ENCODE measurements at places on chromosomes 7 and 10.

GRCh38 chr10:90777621-90778020, 80.2 kb downstream of the HTR7 start:
- no peak for DNase-seq

DNA sequence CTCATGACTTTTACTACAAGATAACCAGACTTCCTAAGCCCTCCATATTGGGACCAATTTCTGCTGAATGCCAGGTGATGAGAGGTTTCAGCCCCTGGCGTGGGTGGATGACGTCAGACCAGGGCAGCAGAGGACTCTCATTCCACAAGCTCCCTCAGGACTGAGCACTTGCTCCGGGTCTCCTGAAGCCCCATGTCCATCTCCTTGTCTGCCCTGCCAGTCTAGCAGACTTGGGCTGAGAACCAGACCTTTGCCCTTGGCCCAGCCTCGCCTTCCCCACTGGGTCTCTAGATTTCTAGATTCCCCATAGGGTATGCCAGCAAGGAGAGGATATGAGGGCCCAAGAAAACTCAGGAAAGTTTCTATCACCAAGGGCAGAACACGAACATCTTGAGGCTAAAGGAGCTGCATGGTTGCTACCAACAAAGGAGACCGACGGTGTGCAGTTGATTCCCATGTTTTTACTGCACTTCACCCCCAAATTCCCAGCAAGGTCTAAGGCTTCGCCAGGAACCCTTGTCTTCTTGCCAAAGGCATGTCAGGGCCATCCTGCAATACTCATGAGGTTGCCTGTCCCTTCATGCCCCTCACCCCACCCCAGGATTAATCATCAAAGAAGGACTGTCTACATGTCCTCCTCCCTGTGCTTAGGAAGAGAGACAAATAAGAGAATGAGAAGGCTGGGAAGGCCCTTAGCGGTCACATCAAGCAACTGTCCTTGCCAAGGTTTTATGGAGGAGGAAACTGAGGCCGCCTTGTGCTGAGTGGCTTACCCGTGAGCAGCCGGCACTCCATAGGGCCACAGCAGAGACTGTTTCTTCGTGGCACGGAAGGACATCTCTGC, 96.5 kb upstream of the MACROH2A2 start:
- DNase-seq, result no peak

DNA sequence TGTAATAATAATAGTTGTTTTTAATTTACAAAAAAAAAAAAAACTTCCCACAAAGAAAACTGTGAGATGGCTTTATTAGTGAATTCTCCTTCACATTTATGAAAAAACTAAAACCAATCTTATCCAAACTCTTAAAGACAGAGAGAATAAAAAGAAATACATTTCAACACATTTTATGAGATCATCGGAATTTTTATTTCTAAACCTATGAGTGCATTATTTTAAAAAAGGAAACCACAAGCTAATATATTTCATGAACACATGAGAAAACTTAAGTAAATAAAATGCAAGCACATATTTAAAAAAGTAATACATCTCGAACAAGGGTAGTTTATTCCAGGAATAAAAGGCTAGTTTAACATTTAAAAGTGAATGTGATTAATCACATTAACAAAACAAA, 31.5 kb downstream of the C7orf25 start:
- no peak for DNase-seq

DNA sequence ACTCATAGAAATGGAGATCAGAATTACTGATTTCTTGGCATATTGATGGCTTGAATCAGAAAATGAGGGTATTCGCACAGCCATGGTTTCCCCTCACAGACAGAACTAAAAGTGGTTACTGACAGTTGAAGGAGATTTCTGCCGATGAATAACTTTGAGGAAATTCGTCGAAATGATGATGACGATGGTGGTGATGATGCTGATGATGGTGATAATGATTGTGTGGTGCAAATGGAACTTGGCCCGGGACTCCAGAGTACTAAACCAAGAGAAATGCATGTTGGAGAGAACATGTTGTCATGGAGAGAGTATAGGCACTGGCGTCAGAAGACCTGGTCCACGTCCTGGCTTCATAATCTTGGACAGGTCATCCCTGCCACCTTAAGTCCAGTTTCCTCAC, 163.2 kb downstream of the EVX1 start:
- DNase-seq, result no peak

DNA sequence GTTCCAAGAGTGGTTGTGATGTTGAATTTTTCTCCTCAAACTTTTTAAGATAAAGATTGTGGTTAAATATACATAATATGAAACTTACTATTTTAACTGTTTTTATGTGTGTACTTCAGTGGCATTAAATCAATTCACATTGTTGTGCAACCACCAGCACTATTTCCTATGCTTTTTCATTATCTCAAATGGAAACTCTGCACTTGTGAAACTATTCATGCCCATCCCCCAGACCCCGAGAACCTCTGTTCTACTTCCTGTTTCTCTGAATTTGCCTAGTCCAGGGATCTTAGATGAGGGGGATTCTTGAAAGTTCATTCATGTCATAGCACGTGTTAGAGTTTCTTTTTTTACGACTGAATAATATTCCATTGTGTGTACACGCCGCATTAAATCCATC, 67.0 kb downstream of the WDR37 start:
- DNase-seq, result no peak

DNA sequence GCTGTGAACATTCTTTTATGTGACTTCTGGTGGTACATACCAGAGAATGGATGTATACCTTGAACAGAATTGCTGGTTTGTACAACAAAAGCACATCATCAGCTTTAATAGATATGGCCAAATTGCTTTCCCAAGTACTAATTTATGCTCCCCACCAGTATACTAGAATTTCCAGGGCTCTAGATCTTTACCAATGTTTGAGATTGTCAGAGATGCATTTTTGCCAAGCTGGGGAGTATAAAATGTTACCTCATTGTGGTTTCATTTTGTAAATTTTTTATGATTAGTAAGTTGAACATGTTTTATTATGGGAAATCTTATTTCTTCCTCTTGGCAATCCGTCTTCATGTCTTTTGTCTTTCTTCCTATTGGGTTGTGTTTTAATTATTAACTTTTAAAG, 179.9 kb upstream of the TMEM106B start:
- no peak for DNase-seq

GRCh38 chr10:129055986-129056385, 411.1 kb upstream of the MGMT start:
- no peak for DNase-seq

DNA sequence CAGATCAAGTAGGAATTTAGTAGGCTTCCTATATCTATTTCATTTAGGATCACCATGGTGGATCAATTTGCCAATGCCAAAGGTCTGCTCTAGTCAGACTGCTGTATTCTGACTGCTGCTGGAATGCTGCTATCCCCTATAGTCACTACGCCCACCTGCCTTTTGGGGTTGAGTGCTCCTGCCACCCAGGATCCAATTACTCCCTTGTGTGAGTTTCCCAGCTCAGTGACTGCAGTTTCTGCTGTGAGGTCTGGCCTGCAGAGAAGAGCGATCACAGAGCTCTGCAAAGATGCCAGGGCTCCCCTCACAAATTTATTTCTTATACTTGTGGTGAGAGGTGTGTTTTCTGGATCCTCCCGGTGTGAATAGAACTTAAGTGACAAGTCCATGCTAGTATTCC, 88.1 kb upstream of the FOXI2 start:
- DNase-seq, result no peak

GRCh38 chr7:65609131-65609530, 235.5 kb downstream of the ZNF92 start:
- DNase-seq, result no peak

GRCh38 chr10:55629793-55630490, 731.1 kb downstream of the ZWINT start:
- no peak for DNase-seq

DNA sequence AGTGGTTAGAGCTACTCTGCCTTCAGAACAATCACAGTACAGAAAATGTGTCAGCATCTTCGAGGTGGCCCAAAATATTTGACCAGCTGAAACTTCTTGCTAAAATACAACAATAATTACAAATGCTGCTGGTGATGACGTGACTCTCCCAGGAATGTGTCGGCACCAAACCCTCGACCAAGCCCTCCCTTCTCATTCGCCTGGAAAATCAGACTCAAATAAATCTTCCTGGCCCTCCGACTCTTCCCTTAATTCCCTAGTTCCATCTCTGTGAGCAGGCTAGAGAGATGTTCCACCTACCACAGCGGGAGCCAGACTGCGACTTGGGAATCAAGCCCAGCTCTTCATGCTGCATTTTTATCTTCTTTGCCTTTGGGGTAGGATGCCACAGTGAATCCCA, 4.1 kb downstream of the PRSS2 start:
- no peak for DNase-seq

GRCh38 chr10:104077247-104077646, 8.4 kb downstream of the COL17A1 start:
- DNase-seq, result no peak

DNA sequence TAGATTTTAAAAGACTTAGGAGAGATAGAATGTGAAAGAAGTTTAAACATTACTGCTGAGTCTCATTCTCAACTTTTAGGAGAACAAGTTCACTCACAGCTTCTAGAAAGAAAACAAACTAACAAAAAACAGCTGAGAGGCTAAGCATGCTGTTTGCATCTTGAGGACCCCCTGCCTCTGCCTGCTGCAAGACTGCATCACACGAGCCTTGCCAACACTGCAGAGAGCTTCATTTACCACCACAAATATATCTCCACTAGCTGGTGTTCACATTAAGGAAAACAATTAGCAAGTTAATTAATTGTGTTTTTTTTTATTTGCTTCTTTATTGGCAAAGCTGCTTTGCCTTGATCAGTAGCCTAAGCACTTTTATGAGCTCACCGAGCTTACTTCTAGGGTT, 336.6 kb upstream of the KIAA1217 start:
- no peak for DNase-seq

Data from stimulated activated CD8-positive, alpha-beta memory T cell treated with anti-CD3 and anti-CD28 coated beads, Interleukin-4, amount 100 ng/mL, for 4 hours (primary cell).